ENCODE measurements at places on chromosomes 4 and X.
A peak's percentile ranks its signal among the peaks of the same experiment; 100 is the strongest.

GRCh38 chrX:151516538-151517187, 46.8 kb upstream of the PASD1 start:
- no peak for DNase-seq

DNA sequence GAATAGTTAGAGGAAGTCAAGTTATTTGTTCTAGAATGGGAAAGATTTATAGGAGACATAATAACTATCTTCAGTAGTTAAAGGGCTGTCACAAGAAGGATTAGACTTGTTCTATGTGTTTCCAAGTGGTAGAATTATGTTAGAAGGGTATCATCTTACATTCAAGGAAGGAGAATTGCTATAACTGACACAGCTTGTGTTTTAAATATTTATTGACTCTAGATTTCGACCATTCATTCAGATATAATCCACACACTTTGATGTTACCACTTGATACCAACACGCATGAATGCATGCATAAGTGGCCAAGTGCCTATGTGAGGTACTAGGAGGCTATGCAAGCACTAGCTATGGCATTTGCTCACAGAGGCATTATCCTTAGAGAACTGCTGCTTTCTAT, 122.7 kb downstream of the CCNB3 start:
- DNase-seq = no peak

DNA sequence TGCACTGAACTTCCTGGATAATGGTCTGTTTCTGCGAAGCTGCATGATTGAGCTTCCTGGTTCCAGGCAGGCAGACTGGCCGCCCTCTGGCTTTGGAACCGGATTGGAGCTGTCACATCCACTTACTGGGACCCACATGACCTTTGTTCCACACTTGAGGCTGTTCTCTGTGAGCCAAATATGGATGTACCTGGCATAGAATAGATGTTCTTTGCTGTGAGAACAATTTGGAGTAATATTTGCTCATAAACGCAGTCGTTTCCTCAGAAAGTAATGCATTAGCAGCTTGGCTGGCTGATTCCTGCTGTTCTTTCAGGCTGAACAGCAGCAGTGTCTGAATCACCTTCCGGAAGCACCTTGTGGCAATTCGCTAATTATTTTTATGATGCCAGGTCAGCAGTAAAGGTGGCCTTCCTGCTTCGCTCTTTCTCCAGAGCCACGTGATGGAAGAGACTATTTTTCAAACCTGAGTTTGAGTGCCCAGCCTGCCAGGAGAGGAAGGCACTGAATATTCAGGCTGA, 78.1 kb upstream of the BOD1L1 start:
- no peak for DNase-seq

- DNase-seq = peak; percentile 44
Measured at GRCh38 chrX:43349363-43349762, 306.7 kb upstream of the MAOA start.

DNA sequence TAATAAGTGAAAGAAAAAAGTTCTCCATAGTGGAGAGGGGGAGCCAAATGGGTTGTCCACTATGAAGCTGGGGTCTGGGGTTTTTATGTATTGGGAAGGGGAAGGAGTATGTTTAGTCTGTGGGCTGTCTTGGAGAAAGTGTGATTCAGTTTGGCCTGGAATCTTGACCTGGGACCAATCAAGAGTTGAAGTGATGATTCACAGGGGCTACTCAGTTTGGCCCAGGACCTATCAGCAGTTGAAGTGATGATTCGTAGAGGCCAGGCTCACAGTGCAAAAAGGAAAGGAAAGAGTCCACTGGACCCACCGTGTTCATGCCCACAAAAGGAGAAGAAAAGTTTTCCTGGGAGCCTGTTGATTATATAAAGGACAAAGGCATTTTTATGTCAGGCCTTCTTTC, 47.3 kb upstream of the RAB9B start:
- no peak for DNase-seq

DNA sequence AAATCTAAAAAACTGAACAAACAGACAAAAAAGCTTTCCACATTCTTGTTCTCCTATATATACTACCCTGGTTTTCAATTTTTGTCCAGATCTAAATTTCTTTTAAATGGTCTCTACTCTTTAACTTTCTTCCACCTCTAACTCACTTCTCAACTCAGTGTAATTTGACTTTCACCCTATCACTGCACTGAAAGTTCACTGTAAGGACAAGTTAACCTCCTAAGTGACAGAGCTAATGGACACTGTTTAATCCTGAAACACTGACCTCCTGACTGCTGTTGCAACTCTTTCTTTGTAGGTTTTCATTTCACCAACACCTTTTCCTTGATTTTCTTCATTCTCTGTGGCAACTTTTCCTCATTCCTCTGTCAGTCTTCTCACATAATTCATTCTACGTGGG, 50.0 kb downstream of the ATOH1 start:
- DNase-seq = no peak

DNA sequence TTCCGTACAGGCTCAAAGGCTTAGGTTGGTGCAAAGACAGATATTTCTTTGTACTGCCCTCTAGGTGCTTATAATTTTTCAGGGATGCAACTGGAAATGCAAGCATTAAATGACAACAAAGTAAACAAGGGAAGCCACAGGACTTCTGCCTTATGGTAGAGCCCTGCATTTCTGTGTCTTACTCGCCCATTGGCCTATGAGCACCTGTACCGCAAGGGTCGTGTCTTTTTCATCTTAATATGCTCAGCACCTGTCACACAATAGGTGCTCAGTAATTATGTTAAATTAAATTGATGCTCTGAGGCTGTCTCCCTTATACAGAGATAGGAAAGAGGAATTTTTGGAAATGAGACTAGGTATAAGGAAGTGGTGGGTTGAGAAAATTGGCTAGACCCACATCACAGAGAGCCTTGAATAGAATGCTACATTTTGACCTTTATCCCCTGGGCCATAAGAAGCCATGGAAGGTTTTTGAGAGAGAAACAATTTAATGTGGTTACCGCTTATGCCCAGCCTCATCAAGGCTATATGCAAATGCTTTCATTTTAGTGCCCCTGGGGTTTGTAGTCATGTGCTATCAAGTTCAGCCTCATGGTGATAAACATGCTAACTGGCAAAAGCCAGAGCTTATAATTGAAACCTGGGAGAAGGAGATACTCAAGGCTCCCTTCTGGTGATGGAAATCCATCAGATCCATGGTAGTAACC, 16.3 kb downstream of the VSIG4 start:
- DNase-seq = no peak

DNA sequence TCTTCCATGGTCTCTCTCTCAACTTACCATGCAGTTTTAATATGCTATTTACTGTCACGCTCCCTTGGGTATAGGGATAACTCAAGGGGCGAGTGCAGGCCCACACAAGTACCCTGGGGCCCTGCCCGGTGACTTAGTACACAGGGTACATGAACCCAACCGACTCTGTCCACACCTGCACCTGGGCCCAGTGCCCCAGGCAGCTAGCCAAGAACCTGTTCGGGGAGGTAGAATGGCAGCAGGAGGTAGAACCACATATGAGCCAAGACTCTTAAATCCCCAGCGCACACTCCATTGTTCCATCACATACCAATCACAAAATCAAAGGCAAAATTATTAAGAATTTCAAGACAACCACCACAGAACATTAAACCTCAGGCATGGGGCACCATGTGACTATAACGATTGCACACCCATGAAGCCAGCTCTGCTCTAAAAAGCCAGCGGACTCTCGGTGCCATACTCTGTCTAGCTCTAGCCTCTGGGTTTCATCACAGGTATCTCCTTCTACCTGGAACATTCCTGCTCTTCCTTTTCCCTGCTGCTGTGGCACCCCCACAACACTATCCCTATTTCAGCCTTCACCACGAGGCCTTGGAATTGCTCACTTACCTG, 14.6 kb downstream of the PHF8 start:
- DNase-seq = no peak

GRCh38 chrX:123513585-123514278, 219.1 kb downstream of the THOC2 start:
- no peak for DNase-seq

DNA sequence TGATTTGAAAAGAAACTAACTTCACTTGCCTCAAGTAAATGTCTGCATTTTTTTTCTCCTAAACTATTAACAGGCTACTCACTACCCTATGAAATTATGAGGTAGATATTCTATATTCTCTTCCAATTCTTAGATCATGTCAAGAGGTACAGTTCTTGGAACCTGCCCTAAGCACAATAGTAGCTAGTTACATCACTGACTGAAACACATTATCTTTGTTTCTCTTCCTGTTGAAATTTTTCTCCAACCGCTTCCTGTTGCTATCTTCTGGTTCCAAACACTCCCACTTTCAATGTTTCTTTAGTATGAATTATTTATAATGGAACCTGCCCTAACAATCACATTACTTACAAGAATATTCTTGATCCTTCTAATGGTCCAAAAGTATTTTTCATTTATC, 5.0 kb upstream of the BANK1 start:
- no peak for DNase-seq

DNA sequence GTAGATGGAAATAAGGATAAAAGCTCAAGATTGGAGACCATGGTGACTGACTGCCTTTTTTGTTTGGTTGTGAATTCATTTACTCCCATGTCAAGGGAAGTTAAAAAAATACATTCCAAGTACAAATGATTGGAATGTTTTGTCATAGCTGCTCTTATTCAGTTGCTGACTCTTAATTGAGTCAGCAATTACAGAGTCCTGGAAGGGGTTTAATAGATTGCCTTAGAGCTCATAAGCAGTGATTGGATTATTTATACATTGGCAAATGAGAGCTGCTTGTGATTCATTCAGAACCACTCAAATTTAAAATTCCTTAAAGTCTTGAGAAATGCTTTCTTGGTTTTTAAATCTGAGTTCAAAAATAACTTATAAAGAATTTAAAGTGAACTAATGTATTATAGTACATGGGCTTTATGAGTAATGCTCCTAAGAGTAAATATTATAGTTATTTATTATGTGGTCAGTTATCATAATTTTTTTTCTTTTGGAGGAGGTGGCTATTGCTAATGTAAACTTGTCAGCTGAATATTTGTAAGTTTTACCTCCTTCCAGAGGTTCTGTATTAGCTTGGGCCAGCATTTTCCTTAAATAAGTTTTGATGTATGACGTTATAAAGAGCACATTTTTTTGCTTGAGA, 13.6 kb downstream of the JADE1 start:
- no peak for DNase-seq

GRCh38 chrX:43845776-43846175, 36.5 kb downstream of the MAOB start:
- DNase-seq = no peak

DNA sequence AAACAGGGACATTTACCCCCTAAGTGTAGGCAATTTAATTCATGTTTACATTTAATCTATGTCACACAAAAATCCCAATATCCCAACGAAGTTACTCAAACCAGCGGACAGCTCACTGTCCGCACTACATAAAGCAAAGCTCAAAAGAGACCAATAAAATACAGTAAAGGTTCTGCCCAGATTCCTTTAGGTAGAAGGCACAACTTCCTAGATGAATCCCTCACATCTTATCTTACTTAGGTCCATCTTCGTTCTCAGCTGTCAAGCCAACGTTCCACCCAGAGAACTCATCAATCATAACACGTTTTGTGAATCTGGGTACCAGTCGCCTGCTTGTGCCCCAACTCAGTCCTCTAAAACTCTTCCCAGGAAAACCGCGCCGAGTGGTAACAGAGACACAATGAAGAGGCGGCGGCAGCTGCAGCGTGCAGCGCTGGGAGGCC, 1.7 kb downstream of the HNRNPDL start:
- DNase-seq = no peak

DNA sequence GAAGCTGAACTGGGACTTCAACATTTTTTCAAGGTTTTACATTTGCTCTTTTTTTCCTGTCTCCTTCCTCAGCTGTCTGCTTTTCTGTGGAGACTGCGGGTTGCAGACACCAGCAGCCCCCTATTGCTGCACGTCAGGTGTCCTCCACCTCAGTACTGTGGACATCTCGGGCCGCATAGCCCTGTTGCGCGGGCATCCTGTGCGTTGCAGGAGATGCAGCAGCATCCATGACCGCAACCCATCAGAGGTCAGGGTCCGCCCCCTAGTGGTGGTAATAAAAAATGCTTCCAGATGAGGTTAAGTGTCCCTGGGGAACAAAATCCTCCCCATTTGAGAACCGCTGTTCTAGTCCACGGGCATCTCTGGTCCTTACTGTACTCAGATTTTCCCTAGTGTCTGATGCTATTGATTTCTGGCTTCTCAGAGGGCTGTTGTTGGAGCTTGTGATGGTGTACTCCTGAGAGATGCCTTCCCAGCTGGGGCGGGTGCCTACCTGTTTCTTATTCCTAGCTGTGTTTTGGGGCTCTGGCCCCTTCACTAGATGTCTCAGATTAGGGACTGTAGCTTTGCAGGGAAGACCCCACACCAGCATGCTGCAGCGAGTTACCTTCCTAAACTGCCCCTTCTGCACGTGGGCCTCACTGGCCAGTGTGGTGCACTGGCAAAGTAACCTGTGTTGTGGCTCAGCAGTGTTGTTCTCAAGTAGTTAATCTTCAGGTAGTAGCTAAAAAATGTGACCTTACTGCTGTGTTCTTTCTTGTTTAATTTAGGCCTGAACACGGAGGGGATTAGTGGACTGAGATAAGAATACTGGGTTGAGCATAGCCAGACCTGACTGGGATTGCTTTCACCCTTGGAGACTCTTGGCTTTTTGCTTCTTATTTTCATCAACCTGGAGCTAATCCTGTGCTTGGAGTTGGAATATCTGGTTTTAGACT, 28.2 kb downstream of the NSD2 start:
- peak; percentile 81 for DNase-seq

- no peak for DNase-seq
Measured at GRCh38 chr4:99690990-99691389, 33.4 kb upstream of the C4orf54 start.

GRCh38 chr4:86386817-86387415, 27.1 kb upstream of the MAPK10 start:
- DNase-seq = no peak

- no peak for DNase-seq
Measured at GRCh38 chrX:31007321-31007720, 64.5 kb downstream of the FTHL17 start.

DNA sequence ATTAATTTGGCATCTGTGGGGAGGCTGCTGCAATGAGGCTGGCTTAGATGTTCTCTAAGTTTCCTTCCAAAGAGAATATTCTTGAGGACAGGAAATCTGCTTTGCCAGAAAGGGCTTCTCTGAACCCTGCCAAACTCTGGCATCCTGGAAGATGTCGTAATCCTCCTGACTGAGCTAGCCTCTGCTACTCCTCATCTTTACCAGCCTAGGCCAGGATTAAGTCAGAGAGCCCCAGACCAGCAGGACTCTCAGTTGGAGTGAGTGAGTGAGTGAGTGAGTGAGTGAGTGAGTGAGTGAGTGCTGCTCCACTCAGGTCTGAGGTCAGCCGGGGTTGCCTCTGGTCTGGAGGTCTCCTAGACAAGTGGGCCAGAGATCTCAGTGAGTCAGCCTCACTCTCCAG, 104.9 kb upstream of the SOD3 start:
- no peak for DNase-seq

- no peak for DNase-seq
Measured at GRCh38 chrX:108456971-108457477, 17.4 kb downstream of the COL4A5 start.

GRCh38 chr4:125837493-125838201, 522.9 kb downstream of the FAT4 start:
- no peak for DNase-seq

GRCh38 chr4:155805016-155805415, 46.2 kb downstream of the GUCY1B1 start:
- DNase-seq = no peak

Data from activated CD4-positive, alpha-beta memory T cell treated with anti-CD3 and anti-CD28 coated beads for 36 hours (primary cell).